ENCODE measurements at places on chromosomes 11 and 22.

DNA sequence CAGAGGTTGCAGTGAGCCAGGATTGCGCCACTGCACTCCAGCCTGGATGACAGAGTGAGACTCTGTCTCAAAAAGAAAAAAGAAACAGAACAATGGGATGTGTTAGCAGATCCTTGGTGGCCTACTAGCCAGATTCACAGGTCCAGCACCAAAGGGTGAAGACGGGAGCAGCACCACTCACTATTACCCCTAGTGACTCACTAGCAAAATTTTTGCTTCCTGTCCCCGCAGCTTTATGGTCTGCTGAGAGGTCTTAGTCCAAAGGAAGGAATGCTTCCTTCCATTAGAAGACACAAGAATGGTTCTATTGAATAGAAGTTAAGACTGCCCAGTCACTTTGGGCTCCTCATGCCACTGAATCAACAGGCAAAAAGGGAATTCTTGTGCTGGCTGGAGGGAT, 35.9 kb upstream of the NUP50 start:
- no peak for DNase-seq

DNA sequence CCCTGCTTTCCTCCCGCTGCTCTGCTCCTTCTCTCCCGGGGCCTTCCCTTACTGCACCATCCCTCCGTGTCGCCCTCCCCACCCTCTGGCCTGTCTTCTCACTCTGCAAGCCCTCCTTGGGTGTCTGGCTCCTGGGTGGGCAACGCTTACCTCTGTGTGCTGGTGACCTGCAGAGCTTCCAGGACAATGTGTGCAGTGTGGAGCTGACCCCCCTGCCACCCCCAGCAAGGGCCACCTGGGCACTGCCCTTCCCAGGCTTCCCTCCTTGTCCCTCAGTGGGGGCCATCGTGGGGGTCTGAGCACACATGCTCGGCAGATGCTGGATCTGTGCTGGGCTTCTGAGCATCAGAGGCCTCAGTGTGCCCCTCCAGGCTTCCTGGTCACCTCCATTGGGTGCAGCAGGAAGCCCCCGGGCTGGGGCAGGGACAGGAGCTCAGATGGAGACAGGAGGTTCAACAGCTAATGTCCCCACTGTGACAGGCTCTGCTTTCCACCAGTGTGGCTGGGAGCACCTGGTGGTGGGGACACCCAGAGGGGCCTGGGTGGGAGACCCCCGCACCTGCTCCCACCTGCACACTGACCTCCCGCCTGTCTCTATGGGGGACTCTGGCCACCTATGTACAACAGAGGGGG, 7.8 kb upstream of the BRSK2 start:
- no peak for DNase-seq

DNA sequence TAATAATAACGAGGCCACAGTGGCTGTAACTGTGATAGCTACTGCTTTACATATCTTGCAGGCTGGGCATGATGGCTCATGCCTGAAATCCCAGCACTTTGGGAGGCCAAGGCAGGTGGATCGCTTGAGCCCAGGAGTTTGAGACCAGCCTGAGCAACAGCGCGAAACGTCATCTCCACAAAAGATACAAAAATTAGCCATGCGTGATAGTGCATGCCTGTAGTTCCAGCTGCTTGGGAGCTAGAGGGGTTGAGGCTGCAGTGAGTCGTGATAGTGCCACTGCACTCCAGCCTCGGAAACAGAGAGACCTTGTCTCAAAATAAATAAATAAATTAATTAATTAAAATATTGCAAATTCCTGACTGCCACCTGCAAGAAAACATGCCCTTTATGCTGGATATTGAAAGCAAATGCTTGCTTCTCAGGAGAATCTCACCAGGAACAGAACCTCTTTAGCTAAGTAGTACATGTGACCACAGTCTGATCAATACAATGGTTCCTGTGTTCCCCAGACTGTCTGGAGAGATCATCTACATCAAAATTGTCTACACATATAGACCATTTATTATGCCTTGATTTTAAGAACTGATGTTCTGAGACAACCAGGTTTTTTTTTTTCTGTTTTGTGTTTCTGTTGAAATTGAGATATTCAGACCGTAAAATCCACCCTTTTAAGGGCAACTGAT, 6.3 kb downstream of the ZBTB3 start:
- no peak for DNase-seq

GRCh38 chr11:117600234-117600783, 196.7 kb downstream of the DSCAML1 start:
- DNase-seq: no peak

GRCh38 chr11:11977206-11977938, 31.1 kb downstream of the DKK3 start:
- DNase-seq: no peak

DNA sequence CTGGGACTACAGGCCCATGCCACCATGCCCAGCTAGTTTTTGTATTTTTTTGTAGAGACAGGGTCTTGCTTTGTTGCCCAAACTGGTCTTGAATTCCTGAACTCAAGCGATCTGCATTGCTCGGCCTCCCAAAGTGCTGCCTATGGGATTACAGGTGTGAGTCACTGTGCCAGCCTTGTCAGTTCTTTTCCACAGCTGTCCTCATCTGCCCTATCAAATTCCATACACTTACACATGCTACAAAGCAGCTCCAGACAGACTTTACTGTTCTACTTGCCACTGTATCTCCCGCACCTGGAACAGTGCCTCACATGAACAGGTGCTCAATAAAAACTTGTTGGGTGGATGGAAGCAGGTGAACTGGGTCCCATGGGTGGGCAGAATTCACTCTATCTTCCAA, 8.2 kb downstream of the STX5 start:
- DNase-seq: no peak

- peak; percentile 52 for DNase-seq
Observed at GRCh38 chr11:46122945-46123715, 1.9 kb upstream of the PHF21A start.

GRCh38 chr11:100851584-100852152, 164.6 kb downstream of the ARHGAP42 start:
- no peak for DNase-seq

GRCh38 chr22:38135133-38135706, 24.7 kb upstream of the BAIAP2L2 start:
- peak; percentile 2 for DNase-seq

GRCh38 chr22:48824712-48825651, 1002.7 kb downstream of the BRD1 start:
- no peak for DNase-seq

GRCh38 chr22:44107340-44107739, 73.4 kb upstream of the PARVG start:
- no peak for DNase-seq

- DNase-seq: no peak
Observed at GRCh38 chr11:111596319-111596718, 5.9 kb upstream of the SIK2 start.

- DNase-seq: no peak
Observed at GRCh38 chr22:30217698-30218560, 28.6 kb downstream of the LIF start.

GRCh38 chr22:39148727-39149535, 3.5 kb downstream of the CBX7 start:
- no peak for DNase-seq
